ENCODE measurements at places on chromosomes 1 and 21.

- no peak for DNase-seq
Observed at GRCh38 chr1:161390559-161390858, 22.8 kb upstream of the CFAP126 start.

- DNase-seq = peak; percentile 8
Observed at GRCh38 chr1:176949033-176949662, 215.4 kb downstream of the ASTN1 start.

- DNase-seq = no peak
Observed at GRCh38 chr1:2504949-2505272, 21.5 kb downstream of the PANK4 start.

DNA sequence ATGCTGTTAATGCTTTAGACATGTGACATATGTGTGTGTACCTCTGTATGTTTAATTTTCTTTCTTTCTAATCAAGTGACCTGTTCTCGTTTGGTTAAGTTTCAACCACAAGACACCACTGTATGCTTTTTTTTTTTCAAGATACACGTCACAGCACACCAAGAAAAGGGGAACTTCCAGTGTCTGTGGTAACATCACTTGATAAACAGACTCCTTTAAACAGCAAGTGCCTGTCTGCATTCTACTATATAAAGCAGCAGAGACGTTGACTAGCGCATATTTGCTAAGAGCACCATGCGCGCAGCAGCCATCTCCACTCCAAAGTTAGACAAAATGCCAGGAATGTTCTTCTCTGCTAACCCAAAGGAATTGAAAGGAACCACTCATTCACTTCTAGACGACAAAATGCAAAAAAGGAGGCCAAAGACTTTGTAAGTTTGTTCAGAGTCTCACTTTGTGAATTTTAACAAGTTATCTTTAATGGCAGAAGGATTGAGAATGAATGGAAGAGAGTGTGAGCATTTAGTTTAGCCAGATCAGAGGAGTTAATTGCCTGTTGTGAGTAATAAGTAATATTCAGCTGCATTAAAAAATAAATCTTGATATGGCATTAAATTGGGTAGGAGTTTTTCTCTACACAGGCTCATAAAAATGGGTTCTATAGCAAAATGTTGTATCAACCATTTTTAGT, at the start of gene RGS1:
TSS of gene RGS1 (plus strand) at position 275 of the 691 bp plus-strand sequence. CDS start at position 295, 20 bp downstream.
- DNase-seq = peak; percentile 61

GRCh38 chr21:45802956-45803617, 159.6 kb downstream of the PCBP3 start:
- no peak for DNase-seq

- no peak for DNase-seq
Observed at GRCh38 chr21:45618287-45618686, 25.2 kb upstream of the PCBP3 start.

DNA sequence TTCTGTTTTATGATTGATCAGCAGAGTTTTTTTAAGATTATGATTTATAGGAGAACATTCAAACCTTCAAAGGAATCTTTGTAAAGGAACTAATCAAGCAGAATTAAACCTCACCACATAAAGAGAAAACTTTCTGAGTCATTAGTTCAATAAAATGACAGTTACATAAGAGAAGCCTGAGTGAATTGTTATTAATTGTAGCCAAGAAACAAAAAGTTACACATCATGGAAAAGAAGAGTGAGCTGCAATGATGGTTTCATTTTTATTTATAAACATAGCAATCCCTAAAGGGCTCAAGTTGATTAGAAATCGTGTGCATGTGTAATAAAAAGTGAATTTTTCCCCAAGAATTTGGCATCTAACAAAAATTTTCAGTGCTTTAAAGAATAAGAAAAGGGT, 731.4 kb downstream of the LTN1 start:
- DNase-seq = no peak

DNA sequence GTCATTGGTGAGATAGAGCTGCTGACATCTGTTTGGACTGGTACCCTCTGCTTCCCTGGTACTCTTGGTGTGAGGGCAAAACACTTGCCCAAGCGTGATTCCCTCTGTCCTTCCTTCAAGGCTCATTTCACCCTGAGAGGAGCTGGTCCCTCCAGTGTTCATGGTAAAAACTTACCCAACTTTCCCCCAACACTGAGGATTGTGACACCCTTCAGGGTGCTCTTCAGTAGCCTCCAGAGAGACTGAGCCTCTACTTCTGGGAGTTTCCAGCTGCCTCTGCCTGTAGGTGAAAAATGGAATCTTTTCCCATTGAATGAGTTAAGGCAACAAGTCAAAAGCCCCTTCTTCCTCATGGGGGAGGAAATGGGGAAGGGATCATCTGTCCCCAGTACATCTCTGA, 9.6 kb downstream of the CCDC190 start:
- DNase-seq = no peak

- no peak for DNase-seq
Observed at GRCh38 chr1:228902781-228903433, 167.6 kb downstream of the RHOU start.

GRCh38 chr1:20437640-20438039, 48.4 kb downstream of the CAMK2N1 start:
- no peak for DNase-seq

DNA sequence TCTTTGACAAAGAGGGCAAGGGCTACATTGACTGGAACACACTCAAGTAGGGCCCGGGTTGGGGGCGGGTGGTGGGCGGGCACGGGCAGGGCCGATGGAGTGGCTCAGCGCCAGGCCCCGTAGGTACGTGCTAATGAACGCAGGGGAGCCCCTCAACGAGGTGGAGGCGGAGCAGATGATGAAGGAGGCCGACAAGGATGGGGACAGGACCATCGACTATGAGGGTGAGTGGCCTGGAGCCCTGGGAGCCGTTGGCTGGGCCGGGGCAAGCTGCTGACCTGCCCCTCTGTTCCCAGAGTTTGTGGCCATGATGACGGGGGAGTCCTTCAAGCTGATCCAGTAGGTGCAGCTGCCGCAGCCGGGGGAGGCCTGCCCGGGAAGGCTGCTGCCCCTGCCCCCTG, 1.8 kb downstream of the CALML6 start:
- DNase-seq = no peak

GRCh38 chr1:175081983-175082382, 14.3 kb downstream of the TNN start:
- DNase-seq = no peak

GRCh38 chr1:224160171-224160682, 22.8 kb upstream of the DEGS1 start:
- no peak for DNase-seq

- no peak for DNase-seq
Observed at GRCh38 chr1:21510113-21510493, 880 bp downstream of the ALPL start.

DNA sequence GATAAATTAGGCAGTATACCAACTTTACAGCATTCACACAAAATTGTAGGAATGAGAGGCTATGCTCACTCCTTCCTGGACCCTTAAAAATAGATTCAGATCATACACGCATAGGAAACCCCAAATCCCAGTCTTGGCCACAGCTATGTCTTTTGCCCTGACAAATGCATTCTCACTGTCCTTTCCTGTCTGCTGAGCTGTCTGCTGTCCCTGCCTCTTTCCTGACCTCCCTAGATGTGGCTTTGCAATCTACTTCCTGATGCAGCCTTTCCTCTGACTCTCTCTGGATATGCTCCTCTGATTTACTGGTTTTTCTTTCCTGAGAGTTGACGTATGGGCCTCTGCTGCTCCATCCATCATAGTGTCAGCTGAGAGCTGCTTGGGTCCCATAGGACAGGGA, 59.8 kb upstream of the SLC35F3 start:
- DNase-seq = no peak

- no peak for DNase-seq
Observed at GRCh38 chr21:23401278-23401677, 2206.0 kb downstream of the MRPL39 start.

DNA sequence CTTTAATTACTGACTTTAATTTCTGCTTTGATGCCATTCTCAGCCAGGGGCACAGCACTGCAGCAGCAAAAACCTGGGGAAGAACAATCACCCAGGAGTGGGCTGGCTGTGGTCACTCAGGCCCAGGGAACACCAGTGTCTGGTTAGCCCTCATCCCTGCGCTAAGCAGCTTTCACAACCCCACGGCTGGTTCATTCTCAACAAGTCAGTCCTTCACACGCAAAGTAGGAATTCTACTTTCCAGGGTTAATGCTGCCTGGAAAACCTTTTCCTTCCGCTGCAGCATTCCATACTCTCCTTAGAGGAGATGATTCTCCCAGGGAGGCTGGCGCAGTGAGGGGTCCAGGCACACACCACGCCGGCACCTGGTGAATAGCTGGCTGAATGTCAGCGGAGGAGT, 24.3 kb upstream of the KCNE1 start:
- DNase-seq = no peak

DNA sequence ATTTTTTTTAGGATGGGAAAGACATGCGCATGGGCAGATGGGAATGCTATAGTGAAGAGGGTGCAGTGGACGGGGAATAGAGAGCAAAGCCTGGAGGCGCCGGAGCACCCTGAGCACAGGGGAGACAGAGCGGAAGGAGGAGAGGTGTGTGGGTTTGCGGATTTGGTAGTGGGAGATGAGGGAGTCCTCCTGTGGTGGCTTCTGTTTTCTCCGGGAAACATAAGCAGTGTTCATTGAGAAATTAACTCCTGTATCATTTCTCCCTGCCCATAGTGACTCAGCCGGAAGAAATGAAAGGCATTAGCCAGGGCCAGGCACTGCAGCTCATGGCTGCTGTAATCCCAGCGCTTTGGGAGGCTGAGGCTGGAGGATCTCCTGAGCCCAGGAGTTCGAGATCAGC, 4.7 kb upstream of the PTPRF start:
- no peak for DNase-seq

- no peak for DNase-seq
Observed at GRCh38 chr1:85894651-85895050, 186.4 kb upstream of the ZNHIT6 start.

- no peak for DNase-seq
Observed at GRCh38 chr1:78061825-78062523, 16.2 kb downstream of the GIPC2 start.

DNA sequence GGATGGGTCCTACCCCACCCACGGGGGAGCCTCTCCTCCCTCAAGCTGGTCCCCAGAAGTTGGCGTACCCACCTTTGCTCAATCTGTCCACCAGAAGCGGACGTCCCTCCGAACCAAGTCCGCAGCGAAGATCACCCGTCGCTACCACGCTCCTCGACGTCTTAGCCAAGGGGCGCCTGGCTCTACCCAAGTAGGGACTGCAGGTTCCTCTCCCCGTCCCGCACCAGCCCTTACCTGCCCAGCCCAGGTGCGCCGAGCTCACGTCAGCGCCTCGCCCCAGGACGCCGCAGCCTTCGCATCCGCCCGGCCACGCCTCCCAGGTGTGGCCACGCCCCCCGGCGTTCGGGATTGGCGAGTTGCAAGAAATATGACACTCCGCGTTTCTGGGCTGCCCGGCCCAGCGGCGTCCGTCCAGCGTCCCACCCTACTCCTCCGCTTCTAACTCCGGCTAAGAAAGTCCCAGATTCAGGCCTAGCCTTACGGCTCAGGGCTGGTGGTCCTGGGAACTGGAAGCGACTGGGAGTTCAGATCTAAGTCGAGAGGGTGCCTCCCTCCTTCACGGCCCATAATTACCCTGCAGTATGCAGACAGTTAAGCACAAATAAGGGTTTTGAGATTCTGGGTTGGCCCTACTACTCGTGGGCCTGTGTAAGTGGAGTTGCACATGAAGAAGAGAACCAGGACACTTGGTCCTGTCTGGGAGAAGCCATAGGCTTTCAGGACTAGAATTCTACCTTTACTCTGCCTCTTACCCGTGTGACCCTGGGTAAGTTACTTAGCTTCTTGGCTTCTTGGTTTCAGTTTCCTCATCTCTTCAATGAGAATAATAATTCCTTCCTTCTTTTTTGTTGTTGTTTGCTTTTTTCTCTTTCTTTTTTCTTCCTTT, at the start of gene IRF6:
TSS of gene IRF6 (minus strand) at position 268 of the 886 bp plus-strand sequence. CDS start 4,729 bp downstream, outside the sequence.
- no peak for DNase-seq

DNA sequence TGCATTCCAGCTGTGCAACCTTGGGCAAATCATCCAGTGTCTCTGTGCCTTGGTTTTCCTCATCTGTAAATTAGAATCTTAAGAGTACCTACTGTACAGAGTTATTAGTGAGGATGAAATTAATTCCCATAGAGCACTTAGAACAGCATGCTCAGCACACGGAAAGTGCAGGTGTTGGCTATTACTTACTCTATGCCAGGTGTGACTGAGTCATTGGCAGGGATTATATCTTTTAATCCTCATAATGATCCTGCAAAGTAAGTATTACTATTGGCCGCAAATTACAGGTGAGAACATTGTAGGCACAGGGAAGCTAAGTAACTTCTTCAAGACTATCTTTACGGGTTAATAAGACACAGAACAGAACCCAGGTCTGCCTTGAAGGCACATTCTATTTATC, 6.3 kb upstream of the UBE2U start:
- no peak for DNase-seq

DNA sequence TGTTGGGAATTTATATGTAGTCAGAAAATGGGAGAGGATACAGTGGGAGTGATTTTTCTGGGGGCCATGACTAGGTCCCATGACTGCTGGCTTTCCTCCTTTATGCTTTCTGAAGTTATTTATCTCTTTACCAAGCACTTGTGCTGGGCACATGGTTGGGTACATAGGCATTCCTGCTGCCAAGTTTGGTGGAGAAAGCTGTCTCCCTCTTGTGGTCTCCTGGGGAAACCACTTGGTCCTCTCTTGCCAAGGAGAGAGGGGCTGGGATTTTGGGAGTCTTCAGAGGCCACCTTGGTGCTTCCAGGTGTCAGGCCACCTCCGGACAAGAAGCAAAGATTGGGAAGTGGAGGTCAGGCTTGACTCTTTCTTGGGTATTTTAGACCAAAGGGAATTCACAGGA, 120.2 kb upstream of the KCNE2 start:
- DNase-seq = no peak

- peak; percentile 32 for DNase-seq
Observed at GRCh38 chr1:923131-923990, at the start of gene SAMD11. Gene SAMD11 (plus strand): TSS chr1:923923. CDS start chr1:924432, 509 bp downstream.

DNA sequence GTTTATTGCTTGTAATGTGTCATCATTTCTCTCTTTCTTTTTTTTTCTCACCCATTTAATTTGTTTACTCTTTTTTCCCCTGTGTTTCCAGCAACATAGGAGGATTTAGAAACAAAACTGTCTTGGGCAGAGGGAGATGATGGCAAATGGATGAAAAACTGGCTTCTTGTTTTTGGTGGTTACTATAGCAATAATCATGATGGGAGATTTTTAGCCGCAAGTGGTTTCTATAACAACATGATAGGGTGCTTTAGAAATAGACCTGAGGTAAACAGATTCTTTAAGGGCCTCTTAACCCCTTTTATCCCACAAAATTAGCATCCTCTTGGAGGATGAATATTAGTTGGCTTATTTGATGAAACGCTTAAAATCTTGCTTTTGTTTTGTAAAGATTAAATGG, 51.6 kb downstream of the CRB1 start:
- DNase-seq = no peak

- DNase-seq = no peak
Observed at GRCh38 chr1:205304695-205305070, 16.9 kb downstream of the NUAK2 start.

- peak; percentile 22 for DNase-seq
Observed at GRCh38 chr1:222095606-222096475, 354.0 kb upstream of the DUSP10 start.

- no peak for DNase-seq
Observed at GRCh38 chr1:211903490-211904245, 73.1 kb upstream of the LPGAT1 start.

GRCh38 chr1:53127546-53127945, 14.9 kb downstream of the SLC1A7 start:
- no peak for DNase-seq
